ENCODE measurements at places on chromosomes 2 and 18.

DNA sequence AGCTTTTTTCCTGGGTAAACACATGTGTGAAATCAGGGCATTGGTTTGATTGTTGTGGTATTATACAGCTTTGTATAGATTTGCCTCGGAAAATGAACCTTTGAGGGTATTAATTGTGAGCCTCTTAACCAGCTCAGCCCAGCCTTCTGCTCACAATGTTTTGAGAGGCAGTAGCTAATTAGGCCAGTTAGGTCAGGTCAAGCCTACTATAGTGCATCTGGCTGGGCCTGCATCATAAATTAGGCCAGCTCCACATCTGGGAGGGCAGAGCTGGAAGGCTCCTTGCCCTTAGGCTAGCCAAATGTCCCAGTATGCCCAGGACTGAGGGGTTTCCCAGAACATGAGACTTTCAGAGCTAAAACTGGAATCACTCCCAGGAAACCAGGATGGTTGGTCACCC is 43.0 kb downstream of the LRATD1 start:
- DNase-seq, result no peak

DNA sequence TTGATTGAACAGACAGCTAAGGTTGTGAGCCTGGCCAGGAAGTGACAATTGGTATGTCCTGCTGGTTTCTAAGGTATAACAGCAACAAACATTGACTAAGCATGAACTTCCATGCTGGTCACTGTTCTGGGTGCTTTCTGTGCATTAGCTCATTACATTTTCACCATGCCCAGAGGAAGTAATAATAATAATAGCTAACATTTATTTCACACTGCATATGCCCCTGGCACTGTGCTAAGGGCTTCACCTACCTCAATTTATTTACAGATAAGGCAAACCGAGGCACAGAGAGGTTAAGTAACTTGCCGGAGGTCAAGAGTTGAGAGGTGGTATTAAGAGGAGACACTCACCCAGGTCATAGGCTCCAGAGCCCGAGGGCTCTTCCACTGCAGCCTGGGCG is 113.6 kb downstream of the PDCL3 start:
- DNase-seq, result no peak

GRCh38 chr18:48594471-48595094 is 55.8 kb downstream of the CTIF start:
- DNase-seq, result no peak

DNA sequence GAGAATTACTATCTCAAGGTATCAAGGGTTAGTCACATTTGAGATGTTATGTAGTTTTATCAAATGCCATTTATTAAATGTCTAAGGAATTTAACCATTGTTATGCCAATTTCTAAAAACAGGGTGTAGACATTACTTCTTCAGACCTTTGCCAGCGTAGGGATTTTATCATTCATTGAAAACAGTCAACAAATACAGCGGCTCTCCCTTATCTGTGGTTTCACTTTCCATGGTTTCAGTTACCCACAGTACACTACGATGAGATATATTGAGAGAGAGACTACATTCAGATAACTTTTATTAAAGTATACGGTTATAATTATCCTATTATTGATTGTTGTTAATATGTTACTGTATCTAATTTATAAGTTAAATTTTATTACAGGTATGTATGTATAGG is 234.7 kb downstream of the TMX3 start:
- no peak for DNase-seq

GRCh38 chr2:62992561-62992960 is 58.1 kb upstream of the OTX1 start:
- no peak for DNase-seq
